SK-MEL-5 (cell line): ENCODE measurements at places on chromosomes 6 and 20.
A peak's percentile ranks its signal among the peaks of the same experiment; 100 is the strongest.

- DNase-seq, result no peak
These were observed 270 bp downstream of the PLEKHG1 start for GRCh38 chr6:150600010-150600300.

- no peak for DNase-seq
These were observed 69.1 kb upstream of the ADTRP start for GRCh38 chr6:11847515-11848345.

DNA sequence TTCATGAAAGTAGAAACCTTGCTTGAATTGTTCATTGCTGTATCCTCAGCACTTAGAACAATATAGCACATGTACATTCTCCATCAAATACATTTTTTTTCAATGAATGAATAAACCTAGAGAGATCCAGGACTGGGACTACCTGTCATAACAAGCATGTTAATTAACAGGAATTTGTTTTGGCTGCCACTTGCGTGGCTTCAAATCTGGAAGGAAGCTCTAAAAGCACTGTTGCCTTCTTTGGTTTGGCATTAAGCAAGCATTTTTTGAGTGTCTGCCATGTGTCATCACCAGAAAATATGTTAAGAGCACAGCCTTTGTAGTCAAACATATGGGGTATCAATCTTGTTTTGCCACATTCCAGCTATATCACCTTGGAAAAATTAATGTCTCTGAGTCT, 131.9 kb upstream of the BACH2 start:
- no peak for DNase-seq

DNA sequence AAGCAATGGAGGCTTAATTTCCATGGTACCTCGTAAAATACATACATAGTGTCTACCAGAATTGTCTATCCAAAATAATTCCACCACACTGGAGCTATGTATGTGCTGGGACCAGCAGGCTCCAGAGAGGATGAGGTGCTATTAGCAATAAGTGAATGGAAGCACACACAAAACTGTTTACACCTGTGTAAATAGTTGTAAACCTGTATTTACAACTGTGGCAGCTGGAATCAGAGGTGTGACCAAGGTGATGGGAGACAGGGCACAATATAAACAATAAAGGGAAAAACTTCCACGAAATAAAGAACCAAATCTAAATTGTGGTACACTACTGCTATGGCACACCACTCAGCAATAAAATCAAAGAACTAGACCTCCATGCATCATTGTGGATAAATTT, 14.4 kb downstream of the RARS2 start:
- no peak for DNase-seq

DNA sequence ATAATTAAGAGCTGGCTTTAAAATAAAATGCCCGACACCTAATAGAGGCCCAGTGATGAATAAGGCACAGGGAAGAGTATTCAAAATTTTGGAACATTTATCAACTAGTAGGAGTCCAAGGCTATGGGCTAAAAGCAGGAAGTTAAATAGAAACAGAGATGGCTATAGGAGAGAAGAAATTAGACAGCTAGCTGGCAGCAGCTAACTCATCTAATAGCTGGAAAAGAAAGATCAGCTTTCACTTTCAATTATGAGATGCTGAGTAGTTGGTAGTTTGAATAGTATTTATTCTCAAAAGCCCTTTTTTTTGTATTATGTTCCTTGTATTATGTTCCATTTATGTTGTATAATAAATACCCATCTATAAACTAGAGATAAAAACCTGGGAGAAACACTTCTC, 215.7 kb downstream of the SLC35F1 start:
- no peak for DNase-seq

DNA sequence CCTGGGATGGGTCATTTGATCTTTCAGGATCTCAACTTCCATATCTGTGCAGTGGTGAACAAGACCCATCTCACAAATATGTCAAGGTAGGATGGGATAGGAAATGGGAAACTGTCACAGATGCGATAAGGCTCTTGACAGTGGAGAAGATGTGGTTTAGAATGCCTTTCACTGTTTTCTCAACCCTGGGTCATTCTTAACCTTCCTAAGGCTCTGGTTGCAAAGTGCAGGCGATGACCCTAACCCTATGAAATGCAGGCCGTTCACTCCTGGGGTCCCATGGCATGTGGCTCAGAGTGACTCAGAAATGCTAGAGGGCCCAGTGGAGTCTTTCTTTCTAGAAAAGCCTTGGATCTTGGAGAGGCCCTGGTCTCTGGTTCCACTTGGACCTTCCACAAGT, 61.7 kb downstream of the FOXA2 start:
- DNase-seq, result no peak

DNA sequence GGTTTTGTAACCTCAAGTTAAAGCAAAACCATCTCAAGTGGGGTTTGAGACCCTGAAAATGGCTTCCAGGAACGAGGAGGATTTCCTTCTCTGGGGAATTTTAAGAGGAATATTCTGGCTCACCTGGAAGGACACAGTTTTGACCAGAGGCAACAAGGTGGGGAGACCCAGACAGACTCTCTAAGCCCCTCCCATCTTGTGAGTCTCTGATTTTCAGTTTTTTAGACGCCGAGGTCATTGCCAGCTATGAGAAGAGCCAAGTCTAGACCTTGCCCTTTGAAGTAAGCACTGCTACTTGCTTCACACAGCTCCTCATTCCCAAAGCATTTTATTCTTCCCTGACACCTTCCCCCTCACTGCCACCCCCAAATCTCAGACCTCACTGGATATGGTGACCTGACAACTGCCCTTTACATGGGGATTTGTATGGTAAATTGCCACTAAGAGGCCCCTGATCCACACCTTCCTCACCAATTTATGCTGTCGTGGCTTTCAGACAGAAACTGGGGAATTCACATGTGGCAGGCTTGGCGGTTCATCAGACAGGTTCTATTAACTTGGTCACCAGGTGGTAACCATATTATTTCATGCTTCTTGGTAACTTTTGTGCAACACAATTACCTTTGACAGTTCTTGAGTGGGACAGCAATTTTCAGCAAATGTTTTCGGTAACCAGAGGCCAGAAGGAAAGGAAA, 116.2 kb downstream of the ISM1 start:
- no peak for DNase-seq

DNA sequence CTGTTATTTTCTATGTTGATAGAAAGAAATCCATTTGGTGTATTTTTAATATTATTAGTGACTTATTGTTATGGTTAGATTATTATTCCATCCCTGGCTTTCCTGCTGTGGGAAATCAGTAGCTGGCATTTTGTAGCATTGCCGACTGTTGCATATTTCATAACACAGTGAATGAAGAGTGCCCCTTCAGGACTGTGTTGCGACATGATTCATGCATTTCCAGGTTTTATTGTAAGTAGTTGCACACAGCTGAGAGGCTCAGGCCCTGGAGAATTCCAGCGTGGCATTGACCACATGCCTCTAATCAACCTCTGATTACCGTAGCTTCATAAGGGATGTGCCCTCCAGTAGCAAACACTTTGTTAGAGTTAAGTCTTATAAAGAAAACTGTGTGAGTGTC, 263.9 kb downstream of the FARS2 start:
- DNase-seq, result peak; percentile 49
